ENCODE measurements at places on chromosomes 7 and 10.

DNA sequence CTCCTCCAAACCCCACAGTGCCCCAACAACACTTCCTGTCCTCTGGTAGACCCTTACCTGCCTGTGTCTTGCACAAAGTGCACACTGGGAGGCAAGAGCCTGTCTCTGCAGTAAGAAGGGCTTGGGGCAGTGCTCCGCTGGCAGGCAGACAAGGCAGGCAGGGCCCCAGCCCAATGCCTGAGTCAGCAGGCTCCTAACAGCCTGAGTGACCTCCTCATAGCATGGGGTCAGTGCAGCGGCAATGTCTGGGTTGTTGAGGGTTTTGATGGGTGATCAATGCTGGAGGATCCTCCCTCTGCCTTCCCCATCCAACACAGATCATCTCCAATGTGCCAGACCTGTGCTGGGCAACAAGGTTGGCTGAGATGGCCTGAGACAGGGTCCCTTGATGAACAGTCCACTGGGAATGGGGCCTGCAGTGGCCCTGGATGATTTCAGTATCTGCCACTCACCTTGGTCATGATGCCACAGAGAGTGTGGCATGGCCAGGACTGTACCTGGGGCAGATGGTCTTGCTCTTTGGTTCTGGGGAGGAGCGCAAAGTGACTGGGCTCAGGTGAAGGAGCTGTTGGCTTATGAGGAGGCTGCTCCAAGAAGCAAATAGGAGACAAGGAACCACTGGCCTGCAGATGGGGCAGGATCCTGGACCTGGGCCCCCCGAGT lies 55.6 kb upstream of the CAMK2B start:
- H3K4me1 ChIP-seq = peaks cover 22% of the 10 kb centered on the region
- H3K36me3 ChIP-seq = peaks cover 15% of the 10 kb centered on the region
- no peak overlapping the region for H3K27ac ChIP-seq
- H3K4me3 ChIP-seq = no peak overlapping the region
- DNase-seq = no peak

- DNase-seq = no peak
- no peak overlapping the region for H3K4me3 ChIP-seq
- no peaks in the 10 kb centered on the region for H3K36me3 ChIP-seq
- no peaks in the 10 kb centered on the region for H3K27me3 ChIP-seq
- H3K4me1 ChIP-seq = no peaks in the 10 kb centered on the region
These were observed 36.0 kb upstream of the NRP1 start for GRCh38 chr10:33370434-33370930.

DNA sequence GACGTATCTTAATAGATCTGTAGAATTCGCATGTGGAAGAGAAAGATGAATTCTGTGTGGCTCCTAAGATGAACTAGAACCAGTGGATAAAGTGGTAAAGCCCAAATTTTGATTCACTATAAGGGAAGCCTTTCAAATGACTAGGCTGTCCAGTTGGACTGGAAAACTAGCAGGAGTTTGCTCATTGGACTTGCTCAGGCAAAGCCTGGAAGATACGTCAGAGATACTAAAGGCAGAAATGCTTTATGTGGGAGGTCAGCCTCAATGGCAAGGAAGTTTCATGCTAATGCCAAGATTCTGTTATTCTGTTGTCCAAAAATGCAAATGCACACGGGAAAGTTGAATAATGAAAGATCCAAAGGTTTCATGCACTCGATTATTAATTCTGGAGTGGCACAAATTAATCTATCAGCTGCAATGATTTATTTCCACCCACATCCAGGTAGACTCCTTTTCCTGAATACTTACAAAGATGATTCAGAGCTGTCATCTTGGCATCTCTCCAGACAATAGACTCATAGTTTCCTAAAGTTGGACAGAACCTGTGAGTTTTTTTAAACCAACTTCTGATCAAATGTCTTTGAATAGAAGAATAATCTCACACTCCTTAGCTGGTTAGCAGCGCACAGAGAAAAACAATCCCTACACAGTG lies 20.5 kb upstream of the PPP1R3C start:
- no peak overlapping the region for H3K4me3 ChIP-seq
- peaks cover 1% of the 10 kb centered on the region for H3K27me3 ChIP-seq
- DNase-seq = no peak
- H3K4me1 ChIP-seq = no peaks in the 10 kb centered on the region
- H3K27ac ChIP-seq = no peak overlapping the region

- peaks cover 6% of the 10 kb centered on the region for H3K4me1 ChIP-seq
- DNase-seq = no peak
- no peak overlapping the region for H3K4me3 ChIP-seq
- no peaks in the 10 kb centered on the region for H3K27me3 ChIP-seq
These were observed 150.2 kb upstream of the AGR3 start for GRCh38 chr7:17031906-17032551.

GRCh38 chr10:77578583-77579227 lies 58.9 kb downstream of the KCNMA1 start:
- H3K4me1 ChIP-seq = peaks cover 2% of the 10 kb centered on the region
- no peak for DNase-seq
- H3K27ac ChIP-seq = no peak overlapping the region
- no peaks in the 10 kb centered on the region for H3K36me3 ChIP-seq
- H3K27me3 ChIP-seq = no peaks in the 10 kb centered on the region
- H3K4me3 ChIP-seq = no peak overlapping the region

DNA sequence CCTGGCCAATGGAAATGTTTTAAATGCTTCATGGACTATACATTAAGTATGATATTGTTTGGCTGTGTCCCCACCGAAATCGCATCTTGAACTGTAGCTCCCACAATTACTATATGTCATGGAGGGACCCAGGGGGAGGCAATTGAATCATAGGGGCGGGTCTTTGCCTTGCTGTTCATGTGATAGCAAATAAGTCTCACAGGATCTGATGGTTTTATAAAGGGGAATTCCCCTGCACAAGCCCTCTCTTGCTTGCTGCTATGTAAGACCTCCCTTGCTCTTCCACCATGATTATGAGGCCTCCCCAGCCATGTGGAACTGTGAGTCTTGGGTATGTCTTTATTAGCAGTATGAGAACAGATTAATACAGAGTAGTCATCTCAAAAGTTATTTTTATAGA lies 32.4 kb upstream of the GRB10 start:
- no peak for DNase-seq
- H3K27me3 ChIP-seq = peaks cover 3% of the 10 kb centered on the region
- H3K27ac ChIP-seq = no peak overlapping the region
- H3K4me1 ChIP-seq = peaks cover 5% of the 10 kb centered on the region
- no peak overlapping the region for H3K4me3 ChIP-seq

DNA sequence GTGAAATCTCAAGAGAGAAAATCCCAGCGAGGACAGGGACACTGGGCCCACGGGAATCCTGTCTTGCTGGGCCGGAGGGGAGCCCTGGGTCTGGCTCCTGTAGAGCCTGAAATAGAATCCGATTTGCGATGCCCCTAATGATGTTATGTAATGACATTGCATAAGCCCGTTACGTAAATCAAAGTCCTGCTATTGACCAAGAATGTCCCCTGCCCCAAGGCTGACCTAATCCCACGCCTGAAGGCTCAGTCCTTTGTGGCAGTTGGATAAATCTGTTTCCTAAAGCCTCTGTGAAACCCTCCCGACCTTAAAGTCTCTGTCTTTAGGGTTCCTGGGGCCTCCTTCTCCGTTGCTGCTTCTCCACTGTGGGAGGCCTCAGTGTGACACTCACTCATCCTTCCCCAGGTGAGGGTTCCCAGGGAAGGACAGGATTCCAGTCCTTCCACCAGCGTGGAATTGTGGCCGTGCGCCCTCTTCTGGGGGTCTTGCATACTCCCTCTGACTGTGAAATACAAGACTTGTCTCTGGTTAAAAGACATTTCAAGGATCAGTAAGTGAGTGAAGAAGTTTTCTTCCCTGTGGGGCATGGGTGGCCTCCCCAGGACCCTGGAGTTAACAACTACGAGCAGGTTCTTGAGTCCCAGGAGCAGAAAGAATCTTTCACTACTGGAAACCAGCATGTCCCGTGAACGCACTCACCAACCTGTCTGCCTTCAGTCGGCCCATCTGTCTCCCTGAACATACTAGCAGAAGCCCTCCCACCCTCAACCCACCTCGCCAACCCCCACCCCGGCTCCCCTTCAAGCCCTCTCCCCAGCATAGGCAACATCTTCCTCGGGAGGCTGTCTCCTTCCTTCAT lies 19.8 kb downstream of the ZNF467 start:
- DNase-seq = no peak
- no peaks in the 10 kb centered on the region for H3K27me3 ChIP-seq
- no peak overlapping the region for H3K27ac ChIP-seq
- no peaks in the 10 kb centered on the region for H3K4me1 ChIP-seq
- H3K36me3 ChIP-seq = peaks cover 3% of the 10 kb centered on the region

DNA sequence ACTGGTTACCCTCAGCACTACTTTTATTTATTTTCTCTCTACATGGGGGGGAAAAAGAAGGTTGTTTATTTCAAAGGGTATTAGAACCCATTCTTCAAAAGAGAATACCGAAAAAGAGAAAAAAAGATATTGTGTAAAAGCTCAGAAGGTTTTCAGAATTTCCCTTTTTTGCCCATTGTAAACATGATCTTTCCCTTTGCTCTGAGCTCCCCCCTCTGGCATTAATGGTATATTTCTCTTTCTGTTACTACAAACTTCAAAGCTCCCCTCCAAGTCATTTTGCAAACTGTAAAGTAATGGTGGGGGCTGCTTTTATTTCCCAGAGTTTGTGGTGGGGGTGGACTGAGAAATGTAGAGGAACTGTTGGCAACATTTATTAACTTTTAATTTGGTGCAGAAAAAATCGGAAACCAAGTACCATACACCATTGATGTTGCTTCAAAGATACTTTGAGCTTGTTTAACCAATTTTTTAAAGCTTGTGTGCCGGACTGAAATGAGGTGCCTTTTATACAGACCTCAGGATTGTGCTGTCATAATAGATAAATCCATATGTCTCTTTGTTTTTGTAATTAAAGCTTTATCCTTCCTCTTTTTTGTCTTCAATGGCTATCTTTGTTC lies 181.5 kb downstream of the EXOC4 start:
- H3K27ac ChIP-seq = no peak overlapping the region
- no peak for DNase-seq
- H3K36me3 ChIP-seq = peaks cover 12% of the 10 kb centered on the region

DNA sequence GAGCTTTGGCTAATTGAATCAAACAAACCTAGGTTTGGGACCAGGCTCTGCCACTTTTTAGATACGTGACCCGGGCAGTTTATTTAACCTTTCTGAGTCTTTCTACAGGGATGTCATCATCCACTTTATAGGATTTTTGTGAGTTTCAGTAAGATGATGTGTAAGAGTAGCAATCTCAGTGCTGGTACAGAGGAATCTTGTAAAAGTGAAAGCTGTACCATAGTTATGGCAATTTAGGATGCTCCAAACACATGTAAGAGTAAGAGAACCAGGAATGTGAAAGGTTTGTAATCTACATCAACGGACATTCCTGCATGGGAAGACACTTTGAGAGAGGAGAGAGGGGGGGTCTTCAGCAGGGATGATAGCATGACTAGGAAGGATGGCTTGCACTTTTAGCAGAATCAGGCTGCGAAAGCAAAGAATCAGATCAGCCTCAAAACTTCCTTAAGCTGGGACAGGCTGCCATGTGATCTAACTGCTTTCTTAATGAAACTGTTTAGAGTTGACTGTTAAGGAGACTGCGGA lies 968 bp downstream of the NOLC1 start:
- peaks cover 71% of the 10 kb centered on the region for H3K36me3 ChIP-seq
- peaks cover 79% of the 10 kb centered on the region for H3K4me1 ChIP-seq
- no peaks in the 10 kb centered on the region for H3K27me3 ChIP-seq

- H3K4me3 ChIP-seq = no peak overlapping the region
- no peak overlapping the region for H3K27ac ChIP-seq
- DNase-seq = no peak
- H3K36me3 ChIP-seq = peaks cover 85% of the 10 kb centered on the region
- H3K4me1 ChIP-seq = peaks cover 71% of the 10 kb centered on the region
These were observed 222.3 kb downstream of the SFMBT2 start for GRCh38 chr10:7188456-7189050.

DNA sequence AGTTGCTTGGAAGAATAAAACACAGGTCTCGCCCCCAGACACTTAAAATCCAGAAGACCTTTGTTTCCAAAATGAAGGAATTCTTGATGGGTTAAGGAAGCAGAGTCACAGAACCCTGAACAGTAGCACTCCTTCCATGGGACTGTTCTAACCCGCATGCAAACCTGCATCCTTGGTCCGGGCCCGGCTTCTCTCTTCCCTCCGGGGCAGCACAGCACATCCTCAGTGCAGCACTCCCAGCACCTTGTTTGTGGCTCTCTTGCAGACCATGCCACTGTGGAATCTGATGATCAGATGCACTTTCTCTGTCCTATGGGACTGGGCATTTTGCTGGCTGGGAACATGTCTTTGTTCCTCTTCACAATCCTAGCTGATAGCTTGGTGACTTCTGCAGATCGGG lies 33.5 kb downstream of the INSYN2A start:
- H3K27ac ChIP-seq = no peak overlapping the region
- no peak for DNase-seq
- H3K4me3 ChIP-seq = no peak overlapping the region
- peaks cover 12% of the 10 kb centered on the region for H3K27me3 ChIP-seq
- no peaks in the 10 kb centered on the region for H3K36me3 ChIP-seq

DNA sequence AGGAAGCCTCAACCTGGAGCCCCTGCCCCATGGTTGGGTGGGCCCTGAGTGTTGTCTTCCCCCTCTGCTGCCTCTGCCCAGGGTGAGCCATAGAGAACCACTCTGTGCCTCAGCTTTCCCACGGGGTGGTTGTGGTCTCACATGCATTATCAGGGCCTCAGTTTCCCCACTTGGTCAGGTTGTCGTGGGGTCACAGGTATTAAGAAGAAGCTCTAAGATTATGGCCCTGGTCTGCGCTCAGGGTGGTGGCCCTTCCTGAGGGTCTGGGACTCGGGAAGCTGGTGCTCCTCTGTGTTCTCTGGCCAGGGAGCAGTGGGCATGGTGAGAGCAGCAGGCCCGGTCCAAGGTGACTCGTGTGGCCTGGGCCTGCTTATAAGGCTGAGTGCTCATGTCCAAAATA lies 17.8 kb downstream of the LRRC27 start:
- H3K36me3 ChIP-seq = peaks cover 31% of the 10 kb centered on the region
- no peak overlapping the region for H3K27ac ChIP-seq
- peaks cover 26% of the 10 kb centered on the region for H3K4me1 ChIP-seq
- no peak for DNase-seq

DNA sequence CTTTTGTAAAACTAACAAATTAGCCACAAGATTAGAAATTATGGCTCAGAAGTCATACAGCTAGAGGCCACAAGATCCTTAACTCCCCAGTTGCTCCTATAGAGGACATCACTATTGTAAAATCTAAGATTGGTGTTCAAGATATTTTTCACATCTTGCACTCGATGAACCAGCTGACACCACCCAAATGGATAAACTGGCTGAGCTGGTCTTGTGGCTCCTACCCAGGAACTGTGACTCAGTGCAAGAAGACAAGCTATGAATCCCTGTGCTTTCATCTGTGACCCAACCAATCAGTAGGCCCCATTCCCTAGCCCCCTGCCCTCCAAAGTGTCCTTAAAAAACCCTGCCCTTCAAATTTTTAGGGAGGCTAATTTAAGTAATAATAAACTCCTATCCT lies 27.9 kb upstream of the R3HCC1L start:
- H3K27me3 ChIP-seq = peaks cover 23% of the 10 kb centered on the region
- DNase-seq = no peak
- no peaks in the 10 kb centered on the region for H3K4me1 ChIP-seq
- H3K36me3 ChIP-seq = no peaks in the 10 kb centered on the region
- no peak overlapping the region for H3K4me3 ChIP-seq

Measured in stimulated activated naive B cell treated with anti-CD40 and anti-IgM and Interleukin-4, amounts not matched to agents 10 μg/mL and 1 μg/mL and 100 μg/mL, for 72 hours (primary cell).